ENCODE measurements at places on chromosomes 5 and 9.

GRCh38 chr9:33082128-33082527, 5.7 kb upstream of the SMU1 start:
- no peak for DNase-seq

DNA sequence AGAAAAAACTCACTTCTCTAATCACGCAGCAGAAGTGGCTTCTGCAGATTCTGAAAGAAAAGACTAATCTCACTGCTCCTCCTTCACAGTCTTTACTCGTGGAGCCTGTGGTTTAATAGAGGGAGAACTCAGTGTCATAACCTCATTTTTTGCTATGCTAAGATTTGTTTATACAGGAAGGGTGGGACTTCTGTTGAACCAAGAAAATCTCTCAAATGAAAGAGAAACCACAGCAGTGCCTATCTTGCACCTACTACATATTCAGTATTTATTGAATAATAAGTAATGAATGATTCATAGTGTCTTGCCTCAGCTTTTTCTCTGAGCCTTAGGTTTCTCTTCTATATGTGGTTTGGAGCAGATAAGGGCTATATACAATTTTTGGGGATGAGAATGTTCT, 136.1 kb upstream of the DMAC1 start:
- DNase-seq = no peak

DNA sequence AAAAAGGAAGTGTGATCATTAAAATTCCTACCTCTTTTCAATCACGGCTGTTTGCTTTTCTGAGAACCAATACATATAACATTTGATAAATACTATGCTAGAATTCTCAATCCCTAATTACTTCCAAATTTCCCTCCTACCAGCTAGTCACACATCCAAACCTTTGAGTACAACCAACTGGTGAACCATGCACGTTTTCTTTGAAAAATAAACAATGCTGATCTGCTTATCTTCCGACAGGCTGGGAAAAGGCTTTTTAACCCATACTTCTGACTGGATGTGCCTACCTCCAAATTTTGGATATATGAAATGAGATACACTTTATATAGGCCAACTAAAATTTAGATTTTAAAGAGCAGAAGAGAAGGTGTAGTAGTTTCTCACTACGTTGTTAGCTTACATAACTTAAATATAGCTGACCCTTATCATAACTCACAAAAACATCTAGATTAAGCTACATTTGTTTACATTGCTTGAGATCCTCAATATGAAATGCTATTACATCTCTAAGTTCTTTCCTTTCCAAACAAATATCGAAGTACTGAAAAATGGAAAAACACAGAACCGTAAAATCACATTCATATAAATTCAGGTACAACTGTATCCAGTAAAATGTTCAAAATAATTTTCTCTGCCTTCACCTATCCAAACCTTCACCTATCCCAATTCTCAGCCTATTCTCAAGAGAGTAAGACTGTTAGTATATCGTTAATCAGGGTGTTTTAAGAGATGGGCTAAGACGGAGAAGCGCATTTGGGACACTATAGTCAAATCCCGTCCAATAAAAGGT, 2.1 kb downstream of the NR3C1 start:
- DNase-seq = no peak

DNA sequence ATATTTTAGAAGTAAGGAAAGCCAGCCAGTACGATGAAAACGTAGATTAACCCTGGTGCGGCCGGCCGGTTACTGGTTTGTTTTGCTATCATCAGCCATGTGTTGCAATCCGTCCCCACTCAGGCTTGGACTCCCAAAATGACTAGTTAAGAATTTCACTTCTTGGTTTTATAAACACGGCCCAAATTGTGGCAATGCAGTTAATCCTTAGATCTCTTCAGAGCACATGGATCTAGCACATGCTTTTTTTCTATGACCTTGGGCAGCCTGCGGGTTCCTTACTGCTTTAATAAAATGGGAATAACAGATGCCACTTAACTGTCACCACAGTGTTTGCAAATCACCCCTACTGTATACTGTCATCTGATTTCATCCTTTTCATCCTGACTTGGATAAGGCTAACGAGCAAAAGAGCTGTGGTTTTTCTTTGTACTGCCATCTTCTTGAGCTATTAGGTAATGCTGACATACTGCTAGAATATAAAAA, 1.5 kb downstream of the NDFIP1 start:
- no peak for DNase-seq

DNA sequence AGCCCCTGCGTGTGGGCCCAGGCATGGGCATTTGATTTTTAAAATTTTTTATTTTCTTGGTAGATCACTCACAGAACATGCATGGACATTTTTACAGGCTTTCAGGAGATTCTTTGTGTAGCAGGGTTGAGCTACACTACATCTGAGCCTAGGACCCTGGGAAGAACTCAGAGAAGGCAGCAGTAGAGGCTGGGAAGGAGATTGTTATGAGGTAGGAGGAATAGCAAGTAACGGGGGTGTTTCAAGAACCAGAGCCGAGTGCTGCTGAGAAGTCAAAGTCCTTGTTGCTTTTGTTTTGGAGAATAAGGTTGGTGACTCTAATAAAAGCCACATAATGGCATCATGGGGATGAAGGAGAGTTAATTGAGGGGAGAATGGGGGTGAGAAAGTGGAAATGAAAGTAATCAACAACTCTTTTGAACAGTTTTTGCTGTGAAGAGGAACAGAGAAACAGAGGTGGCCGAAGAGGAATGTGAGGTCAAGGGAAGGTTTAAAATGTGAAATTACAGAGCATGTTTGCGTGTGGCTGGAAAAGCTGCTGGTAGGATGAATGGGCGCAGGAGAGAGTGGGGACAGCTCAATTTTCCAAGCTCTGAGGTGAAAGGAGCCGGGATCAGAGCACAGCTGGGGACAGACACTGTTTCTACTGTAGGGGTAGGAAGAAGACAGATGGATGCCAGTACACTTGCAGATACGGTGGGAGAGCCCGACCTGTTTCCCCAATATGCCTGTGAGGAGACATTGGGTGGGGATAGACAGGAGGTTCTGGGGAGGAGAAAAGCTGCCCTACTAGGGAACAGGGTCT, 4.7 kb upstream of the PDLIM7 start:
- DNase-seq = no peak

GRCh38 chr9:131013015-131013755, 4.2 kb downstream of the LAMC3 start:
- DNase-seq = no peak

DNA sequence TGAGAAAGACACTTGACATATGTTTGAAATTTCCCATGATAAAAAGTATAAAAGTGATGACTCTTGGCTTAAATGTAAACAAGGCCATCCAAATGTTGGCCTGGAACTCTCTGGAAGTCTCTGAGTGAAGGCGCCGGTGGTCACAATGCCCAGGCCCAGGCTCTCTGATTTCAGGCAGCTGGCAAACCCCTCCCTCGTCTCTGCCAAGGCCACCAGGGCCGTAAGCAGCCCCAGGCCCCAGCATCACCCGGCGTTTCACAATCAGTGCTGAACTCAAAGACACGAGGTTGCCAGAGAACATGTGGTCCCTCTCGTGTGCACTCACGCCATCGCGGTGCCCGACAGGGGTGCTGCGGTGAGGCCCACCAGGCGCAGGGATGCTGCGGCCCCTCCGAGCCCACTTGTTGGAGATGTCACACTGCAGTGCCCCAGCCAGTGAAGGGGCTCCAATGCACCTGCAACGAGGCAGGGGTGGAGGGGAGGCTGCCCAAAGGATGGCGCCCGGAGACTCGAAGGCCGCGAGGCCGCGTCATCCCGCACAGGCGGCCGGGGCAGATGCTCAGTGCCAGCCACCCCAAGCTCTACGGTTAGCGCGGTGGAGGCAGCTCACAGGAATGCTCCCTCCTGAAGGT, 15.0 kb downstream of the LPCAT1 start:
- no peak for DNase-seq

Data from activated gamma-delta T cell treated with anti-CD3 and anti-CD28 coated beads, Interleukin-2, amount 50 U/mL, for 16 hours (primary cell).